ENCODE measurements at places on chromosomes 2 and 18. TPM values are rescaled to one million over a fixed set of nuclear protein-coding genes. Genes with fewer than 3 reads are reported as not detected.

The CCDC85A gene
- 0.13 TPM for total RNA-seq

The GPR45 gene
- total RNA-seq, result not detected

The SULT1C3 gene
- total RNA-seq, result not detected

The POTEJ gene
- not detected for total RNA-seq

The EN1 gene
- 0.91 TPM for total RNA-seq

The CD8B2 gene
- total RNA-seq, result not detected

The SNED1 gene
- total RNA-seq, result 62.5 TPM

The C2orf66 gene
- total RNA-seq, result 0.59 TPM

The RNF144A gene
- total RNA-seq, result 0.72 TPM

The MC4R gene
- not detected for total RNA-seq

The SLC66A3 gene
- 29.8 TPM for total RNA-seq

The IMPA2 gene
- total RNA-seq, result 3.1 TPM

The FNDC4 gene
- total RNA-seq, result 52.9 TPM

The SULT1C2 gene
- total RNA-seq, result 0.23 TPM

The COL4A3 gene
- total RNA-seq, result 3.5 TPM

The INHBB gene
- 0.52 TPM for total RNA-seq

The SDC1 gene
- 44.3 TPM for total RNA-seq

The SCYGR8 gene
- not detected for total RNA-seq

The ASAP2 gene
- total RNA-seq, result 63.4 TPM

The ROCK1 gene
- total RNA-seq, result 32.5 TPM

The ACTG2 gene
- 32.7 TPM for total RNA-seq

The CHAC2 gene
- total RNA-seq, result 0.78 TPM

The PTPRM gene
- 101 TPM for total RNA-seq

The POTEC gene
- under 0.01 TPM for total RNA-seq

The MARCO gene
- not detected for total RNA-seq

The DES gene
- 3.0 TPM for total RNA-seq

The UGT1A10 gene
- total RNA-seq, result 0.10 TPM

The GAREM1 gene
- 3.5 TPM for total RNA-seq

The RGPD4 gene
- not detected for total RNA-seq

The CNDP1 gene
- not detected for total RNA-seq

The SESTD1 gene
- total RNA-seq, result 82.7 TPM

The PAIP2B gene
- total RNA-seq, result 0.65 TPM

The AQP12B gene
- total RNA-seq, result not detected

The CIB4 gene
- total RNA-seq, result not detected

The IGFBP5 gene
- 1,272 TPM for total RNA-seq

The PTMA gene
- total RNA-seq, result 465 TPM

The LYG1 gene
- 0.59 TPM for total RNA-seq

The ASPRV1 gene
- total RNA-seq, result 0.46 TPM

The ARMC9 gene
- total RNA-seq, result 246 TPM

Measured in smooth muscle cell of the pulmonary artery (primary cell).